ENCODE measurements at places on chromosomes 2 and 18.

DNA sequence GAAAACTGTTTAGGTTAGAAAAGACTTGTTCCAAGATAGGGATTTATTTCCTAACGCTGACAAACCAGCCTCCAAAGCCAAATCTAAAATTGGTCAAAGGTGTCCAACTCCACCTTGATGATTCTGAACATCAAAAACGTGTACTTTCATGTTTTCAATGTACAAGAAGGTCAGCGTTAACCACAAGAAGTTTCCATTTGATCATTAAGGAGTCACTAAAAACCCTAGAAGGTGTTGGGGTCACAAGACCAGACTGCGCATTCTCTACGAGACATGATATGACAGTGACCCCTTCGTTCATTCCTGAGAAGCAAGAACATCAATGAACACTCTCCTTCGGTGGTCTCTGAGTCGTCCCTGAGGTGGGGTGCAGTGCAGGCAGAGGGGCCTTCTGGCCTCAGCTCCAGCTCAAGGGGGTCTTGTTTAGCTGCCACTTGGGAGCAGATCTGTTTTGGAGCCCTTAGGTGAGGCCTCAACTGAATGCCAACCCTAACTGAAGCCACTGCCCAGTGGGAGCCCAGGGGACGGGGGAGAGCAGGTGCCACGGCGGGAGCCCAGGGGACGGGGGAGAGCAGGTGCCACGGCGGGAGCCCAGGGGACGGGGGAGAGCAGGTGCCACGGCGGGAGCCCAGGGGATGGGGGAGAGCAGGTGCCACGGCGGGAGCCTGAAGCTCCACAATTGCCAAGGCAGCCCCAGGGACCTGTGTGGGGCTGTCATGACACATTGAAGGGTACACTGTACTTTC, 55.2 kb downstream of the PARD6G start:
- no peak for DNase-seq

- no peak for DNase-seq
These were observed 4.5 kb upstream of the CTIF start for GRCh38 chr18:48534364-48534763.

GRCh38 chr2:67489396-67489795, 92.3 kb downstream of the ETAA1 start:
- DNase-seq = no peak

DNA sequence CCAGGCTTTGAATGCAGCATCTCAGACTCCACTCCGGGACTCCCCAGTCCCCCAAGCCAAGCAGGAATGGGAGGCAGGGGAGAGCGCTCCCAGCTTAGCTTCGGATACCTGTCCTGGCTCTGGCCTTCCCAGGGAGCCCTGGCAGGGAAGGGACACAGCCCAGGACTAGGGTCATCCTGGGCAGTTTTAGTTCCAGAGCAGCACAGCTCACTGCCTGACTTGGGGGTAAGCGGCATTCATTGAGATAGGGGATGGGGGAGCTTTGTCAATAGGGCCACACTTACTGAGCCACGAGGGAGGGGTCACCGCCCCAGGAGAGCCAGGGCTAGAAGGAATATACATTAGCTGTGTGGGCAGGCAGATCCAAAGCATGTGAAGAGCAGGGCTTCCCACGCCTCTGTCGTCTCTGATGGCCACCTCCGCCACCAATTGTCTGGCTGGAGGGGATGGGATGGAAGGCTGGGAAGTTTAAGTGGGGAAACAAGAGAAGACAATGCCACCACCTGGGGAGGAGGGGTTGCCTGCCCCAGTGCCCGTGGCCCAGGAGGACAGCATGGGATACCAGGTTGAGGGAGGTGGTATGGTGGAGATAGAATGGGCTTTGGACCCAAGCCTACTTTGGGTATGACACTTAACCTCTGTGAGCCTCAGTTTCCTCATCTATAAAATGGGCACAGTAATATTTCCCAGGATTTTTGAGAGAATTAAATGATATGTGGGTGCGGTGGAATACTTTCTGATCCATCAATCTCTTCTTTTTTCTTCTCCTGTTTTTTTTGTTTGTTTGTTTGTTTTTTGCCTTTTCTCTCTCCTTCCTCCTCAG, 40.2 kb downstream of the SCTR start:
- no peak for DNase-seq

- DNase-seq = no peak
These were observed 17.0 kb downstream of the SERPINB8 start for GRCh38 chr18:63986885-63987284.

GRCh38 chr2:102006886-102007278, 15.1 kb downstream of the IL1R2 start:
- no peak for DNase-seq

- no peak for DNase-seq
These were observed 990 bp upstream of the MGAT4A start for GRCh38 chr2:98731894-98732349.

GRCh38 chr18:35592298-35592697, 10.8 kb downstream of the GALNT1 start:
- no peak for DNase-seq

DNA sequence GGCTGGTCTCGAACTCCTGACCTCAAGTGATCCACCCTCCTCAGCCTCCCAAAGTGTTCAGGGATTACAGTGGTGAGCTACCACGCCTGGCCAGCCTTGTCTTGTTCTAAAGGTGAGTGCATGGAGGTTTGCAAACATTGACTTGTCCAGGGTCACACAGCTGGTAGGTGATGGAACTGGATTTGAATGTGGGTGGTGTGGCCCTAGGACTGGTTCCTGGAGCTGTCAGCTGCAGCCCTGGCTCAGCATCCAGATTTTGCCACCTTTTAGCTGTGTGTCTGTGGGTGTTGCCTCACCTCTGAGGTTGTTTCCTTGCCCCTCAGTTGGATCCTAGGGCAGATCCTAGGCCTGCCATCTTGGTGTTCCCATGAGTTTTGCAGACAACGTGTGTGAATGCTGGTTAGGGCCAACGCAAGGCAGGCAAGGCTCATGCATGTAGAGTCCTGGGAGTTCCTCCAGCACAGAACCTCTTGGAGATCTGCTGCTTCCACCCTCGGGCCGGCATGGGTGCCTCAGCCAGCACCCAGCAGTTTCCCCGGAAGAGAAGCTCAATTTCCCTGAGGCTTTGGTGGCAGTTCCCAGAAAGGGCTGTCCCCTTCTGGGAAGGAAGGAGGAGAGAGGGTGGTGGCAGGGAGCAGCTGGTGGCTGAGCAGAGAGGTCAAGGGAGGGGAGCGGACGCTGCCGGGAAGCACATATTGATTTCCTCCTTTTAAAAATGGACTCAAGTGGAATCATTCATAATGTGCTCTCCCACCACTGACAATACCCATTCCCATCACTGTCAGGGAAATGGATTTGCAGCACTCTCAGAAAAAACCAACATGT, 127.6 kb upstream of the HS6ST1 start:
- no peak for DNase-seq

Data from NCI-H1436 (cell line).